Stimulated activated CD4-positive, alpha-beta T cell treated with anti-CD3 and anti-CD28 coated beads, Interleukin-1b, Interleukin-23, amount 100 ng/mL, for 24 hours (primary cell): ENCODE measurements at places on chromosomes 13 and 19.

DNA sequence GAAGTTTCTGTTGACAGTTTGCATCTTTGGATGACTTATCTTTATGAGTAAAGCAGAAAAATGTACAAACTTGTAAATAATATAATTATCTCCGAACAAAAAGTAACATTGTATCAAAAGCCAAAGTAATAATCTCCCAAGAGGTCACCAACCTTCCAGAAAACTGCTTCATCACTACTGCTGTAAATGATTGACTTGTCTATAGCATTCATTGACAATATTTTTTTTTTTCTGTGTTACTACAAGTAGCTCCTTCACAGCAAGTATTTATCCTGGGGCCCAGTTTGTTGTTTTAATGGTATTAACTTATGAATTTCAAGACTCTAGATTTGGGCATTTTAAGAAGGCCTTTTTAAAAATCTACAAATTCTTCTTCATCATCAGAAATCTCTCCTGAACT lies 242.4 kb downstream of the KLF12 start:
- no peak for DNase-seq

- DNase-seq, result no peak
Observed at GRCh38 chr13:108283110-108283509, 13.6 kb downstream of the TNFSF13B start.

DNA sequence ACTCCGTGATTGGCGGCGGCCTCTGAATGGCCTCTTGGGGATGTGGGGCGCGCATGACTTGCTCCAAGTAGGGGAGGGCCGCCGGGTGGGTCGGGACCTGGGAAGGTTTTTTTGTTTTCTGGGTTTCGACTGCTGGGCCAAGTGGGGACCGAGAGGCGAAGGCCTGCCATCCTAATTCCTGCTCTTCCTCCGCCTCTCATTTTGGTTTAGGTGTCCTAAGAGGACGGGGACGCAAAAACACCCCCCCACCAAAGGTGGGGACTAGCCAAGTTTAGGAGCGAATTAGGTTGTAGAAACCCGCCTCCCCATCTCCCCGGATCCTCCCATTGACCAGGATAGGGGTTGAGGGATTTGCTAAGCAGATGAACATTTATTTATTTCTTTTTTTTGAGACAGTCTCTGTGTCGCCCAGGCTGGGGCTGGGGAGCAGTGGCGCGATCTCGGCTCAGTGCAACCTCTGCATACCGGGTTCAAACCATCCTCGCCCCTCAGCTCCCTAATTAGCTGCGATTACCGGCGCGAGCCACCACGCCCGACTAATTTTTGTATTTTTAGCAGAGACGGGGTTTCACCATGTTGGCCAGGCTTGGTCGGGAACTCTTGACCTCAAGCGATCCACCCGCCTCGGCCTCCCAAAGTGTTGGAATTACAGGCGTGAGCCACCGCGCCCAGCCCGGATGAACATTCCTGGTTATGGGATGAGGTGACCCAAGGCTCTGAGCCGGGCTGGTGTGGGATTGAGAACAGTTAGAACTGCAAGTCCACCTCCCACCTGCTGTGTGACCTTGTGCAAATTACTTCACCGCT lies 838 bp downstream of the PPP2R1A start:
- no peak for DNase-seq

DNA sequence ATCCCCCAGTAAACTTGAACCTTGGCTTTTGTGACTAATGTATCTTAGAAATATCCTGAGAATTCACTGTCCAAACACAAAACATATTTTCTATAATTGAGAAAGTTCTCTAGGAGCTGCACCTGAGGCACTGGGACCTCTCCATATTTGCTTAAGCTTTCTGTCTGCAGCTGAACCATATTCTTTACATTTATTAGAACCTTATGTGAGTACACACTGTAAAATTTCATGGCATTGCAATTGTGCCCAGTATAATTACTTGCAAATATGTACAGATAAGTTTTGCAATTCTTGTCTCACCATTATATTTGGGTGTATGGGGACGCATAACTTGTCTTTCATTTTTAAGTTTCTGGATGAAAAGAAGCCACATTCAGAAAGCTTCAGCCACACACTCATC lies 280.7 kb upstream of the KLHL1 start:
- DNase-seq, result no peak

DNA sequence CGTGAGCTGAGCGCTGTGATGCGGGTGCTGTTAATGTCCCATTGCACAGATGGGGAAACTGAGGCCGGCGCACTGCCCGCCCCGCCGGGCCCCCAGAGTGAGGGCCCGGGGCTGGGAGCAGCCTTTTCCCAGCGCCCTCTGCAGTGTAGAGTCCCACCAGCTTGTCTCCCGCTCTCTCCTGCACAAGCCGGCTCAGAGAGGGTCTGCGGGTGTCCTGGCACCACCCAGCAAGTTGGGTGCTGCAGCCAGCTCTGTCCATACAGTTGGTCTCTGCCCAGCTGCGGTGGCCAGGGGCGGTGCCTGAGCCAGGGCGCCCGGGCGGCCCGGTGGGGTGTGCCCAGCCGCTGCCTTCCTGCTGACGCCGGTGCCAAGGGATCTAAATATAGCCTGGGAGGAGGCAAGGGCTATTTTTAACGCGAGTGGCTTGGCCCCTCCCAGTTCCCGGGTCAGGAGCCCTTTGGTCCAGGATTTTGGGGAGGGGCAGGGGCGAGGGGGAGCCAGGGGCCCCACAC lies 19.3 kb downstream of the GADD45B start:
- no peak for DNase-seq

DNA sequence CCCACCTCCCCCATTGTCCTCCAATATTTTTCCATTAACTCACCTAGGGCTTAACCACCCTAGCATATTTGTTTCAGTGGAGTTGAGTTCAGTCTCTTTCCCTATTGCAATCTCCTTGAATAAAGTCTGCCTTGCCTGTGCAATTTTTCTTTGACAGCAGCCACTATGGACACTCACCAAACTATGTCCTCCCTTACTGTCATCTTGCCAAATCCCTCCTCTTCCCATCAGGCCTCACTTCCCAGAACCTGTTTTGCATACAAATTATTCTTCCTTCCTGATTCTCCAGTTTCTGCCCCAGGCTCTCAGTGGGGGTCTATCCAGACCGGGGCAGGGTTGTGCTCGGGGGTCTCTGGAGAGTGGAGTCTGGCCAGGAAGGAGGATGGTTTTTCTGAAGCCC lies 2.2 kb upstream of the LYPD5 start:
- DNase-seq, result no peak

DNA sequence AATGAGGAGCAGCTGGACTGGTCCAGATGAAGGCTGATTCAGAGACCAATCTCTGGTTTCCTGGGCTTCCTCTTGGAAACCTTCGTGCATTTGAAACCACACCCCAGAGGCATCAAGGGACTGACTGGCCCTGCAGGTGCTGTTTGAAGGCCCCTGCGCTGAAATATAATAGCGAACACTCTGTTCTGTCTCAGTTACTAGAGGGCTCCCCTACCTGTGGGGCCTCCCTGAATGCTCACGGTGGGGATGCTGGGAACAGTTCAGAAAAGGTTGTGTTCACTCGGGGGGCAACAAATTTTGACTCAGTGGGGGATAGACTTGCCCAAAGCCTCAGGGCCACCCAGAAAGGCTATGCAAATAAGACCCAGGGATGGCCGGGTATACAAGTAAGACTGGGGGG lies 6.4 kb downstream of the CCDC8 start:
- no peak for DNase-seq

DNA sequence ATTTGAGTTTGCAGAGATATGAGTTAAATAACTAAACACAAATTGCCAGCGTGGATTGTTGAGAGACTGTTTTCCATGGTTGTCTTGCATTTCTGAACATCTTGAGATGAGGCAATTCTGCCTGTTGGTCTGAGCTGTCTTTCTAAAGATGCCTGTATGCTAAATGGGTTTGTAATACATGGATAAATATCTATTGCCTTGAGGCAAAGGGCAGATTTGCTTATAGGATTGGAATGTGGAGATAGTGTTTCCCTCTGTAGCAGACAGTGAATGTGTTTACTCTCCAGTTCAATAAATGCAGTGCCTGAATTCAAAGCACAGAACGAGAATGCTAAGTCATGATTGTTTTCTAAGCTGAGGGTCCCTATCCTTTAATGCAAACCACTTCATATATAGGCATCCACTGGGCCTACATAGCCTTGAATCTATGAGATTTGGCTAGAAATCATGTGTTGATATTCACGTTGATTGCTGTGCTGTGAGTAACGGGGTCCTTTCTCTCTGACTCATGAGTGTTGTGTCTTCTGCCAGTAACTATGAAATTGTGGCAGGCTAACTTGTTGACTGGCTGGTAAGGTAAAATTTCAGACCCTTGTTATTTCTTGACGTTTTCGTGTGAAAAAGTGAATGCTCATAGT lies 2554.8 kb downstream of the PCDH9 start:
- no peak for DNase-seq

DNA sequence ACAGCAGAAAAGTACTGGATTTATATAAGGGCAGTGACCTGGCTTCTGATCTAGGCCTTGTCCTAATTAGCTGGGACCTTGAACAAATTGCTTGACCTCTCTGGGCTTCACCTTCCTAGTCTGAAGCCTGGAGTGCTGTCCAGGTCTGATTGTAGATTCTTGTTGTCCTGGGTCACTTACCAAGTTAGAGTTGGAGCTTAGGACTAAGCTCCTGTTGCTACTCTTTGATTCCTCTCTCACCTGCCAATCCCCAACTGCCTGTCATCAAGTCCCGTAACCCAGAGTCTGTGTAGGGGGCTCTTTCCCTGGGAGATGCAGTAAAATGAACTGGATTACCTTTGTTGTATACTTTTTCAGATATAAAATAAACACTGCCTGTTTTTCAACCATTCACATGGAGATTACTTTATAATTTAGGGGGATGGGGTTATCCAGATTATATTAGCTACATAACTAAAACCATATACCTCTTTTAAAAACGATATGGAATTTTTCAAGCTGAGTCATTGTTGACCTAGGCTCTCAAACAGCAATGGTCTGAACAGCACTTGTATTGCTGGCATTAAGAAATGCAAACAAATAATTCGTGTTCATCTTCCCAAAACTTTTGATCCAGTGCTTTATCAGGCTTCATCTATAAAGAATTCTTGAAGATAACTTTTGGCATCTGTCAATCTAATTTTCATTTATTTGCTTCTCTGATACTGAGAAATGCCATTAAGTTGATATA lies 5.8 kb downstream of the ARHGAP35 start:
- no peak for DNase-seq

- DNase-seq, result no peak
Observed at GRCh38 chr13:44752164-44752563, 176.0 kb upstream of the TSC22D1 start.

DNA sequence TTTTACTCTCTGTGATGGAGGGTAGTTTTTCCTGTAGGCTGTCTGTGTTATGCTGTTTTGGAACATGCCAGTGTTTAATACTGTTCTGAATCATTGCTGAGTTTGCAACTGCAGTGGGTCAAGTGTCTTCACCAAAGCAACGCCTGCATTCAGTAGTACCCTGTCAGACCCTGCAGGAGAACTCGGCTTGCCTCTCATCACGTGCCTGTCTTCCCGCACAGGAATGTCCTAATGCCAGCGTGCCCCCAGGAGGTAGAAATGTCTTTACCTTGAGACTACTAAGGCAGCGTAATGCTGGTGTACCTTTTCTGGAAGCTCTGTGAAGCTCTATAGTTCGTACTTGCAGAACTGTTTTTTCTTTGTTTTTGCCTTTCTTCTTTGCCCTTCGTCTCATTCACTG lies 42.3 kb downstream of the POLR1D start:
- DNase-seq, result no peak

- DNase-seq, result no peak
Observed at GRCh38 chr19:55603115-55603514, 2.3 kb upstream of the ZNF865 start.

- DNase-seq, result no peak
Observed at GRCh38 chr19:48368936-48369335, 4.8 kb downstream of the SYNGR4 start.

- no peak for DNase-seq
Observed at GRCh38 chr19:49869009-49869483, 1.7 kb upstream of the PNKP start.

DNA sequence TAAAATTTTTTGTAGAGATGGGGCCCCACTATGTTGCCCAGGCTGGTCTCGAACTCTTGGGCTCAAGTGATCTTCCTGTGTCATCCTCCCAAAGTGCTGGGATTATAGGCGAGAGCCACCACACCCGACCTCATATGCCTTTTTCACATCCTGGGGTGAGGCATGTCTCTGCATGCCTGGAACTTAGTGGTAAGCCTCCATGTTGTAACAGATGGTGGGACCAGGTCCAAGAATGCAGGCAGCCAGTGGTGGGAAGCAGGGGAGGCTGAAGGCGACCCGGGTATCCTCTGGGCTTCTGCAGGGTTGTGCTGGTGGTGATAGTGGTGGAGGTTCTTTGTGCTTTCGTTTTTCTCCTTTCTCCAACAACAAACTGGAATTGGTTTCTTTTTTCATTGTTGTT lies 30.1 kb upstream of the CCDC124 start:
- DNase-seq, result no peak

- DNase-seq, result no peak
Observed at GRCh38 chr13:80962173-80962572, 621.2 kb upstream of the SPRY2 start.

GRCh38 chr19:16068696-16069259 lies 7.5 kb upstream of the TPM4 start:
- DNase-seq, result no peak

GRCh38 chr13:44676534-44676933 lies 100.4 kb upstream of the TSC22D1 start:
- DNase-seq, result no peak

DNA sequence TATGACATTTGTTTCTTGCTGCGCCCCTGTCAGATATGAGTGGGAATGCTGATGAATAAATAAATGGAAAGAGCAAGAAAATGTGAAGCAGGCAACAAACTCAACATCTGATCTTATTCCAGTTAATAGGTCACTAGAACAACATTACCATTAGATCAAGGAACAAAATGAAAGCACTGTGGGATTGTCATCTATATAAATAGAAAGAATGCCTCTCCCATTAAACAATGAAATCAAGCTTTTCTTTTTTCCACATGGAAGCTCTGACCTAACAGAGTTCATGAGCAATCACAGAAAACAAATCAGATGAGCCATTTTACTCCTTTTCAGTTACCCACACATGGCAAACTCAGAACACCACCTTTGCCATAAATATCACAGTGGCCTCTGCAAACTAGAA lies 354.8 kb downstream of the SUCLA2 start:
- no peak for DNase-seq

- DNase-seq, result no peak
Observed at GRCh38 chr19:49408816-49409440, 14.3 kb downstream of the PTH2 start.

DNA sequence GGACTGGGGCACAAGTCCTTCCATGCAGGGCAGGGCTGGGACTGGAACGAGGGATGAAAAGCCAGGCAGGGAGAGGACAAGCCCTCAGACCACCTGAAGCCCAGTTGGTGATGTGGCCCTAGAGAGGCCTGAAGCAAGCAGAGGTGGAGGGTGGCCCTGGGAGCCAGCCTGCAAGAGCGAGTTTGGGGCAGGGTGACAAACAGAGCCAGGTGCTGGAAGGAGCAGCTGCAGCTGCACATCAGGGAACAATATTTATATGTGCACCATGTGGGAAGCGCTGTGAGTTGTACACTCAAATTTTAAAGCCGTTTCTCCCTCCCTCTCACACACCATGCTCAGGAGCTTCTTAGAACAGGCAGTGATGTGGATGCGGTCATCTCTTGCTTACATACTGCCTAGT lies 67.8 kb downstream of the FGF9 start:
- no peak for DNase-seq

- no peak for DNase-seq
Observed at GRCh38 chr19:6534451-6535093, 3.7 kb downstream of the TNFSF9 start.

- DNase-seq, result no peak
Observed at GRCh38 chr13:85068231-85068630, 731.0 kb downstream of the SLITRK6 start.

GRCh38 chr19:35165200-35166058 lies 10.9 kb downstream of the FXYD5 start:
- no peak for DNase-seq

GRCh38 chr13:113553511-113554332 lies 30.8 kb upstream of the TFDP1 start:
- DNase-seq, result no peak
